ENCODE measurements at places on chromosomes 11 and 22. TPM values are rescaled to one million over a fixed set of nuclear protein-coding genes. Genes with fewer than 3 reads are reported as not detected.

DDX10 gene
- total RNA-seq, result 46.2 TPM

- no peaks in the 10 kb centered on the region for H3K36me3 ChIP-seq
- no peak overlapping the region for H3K4me3 ChIP-seq
- no peaks in the 10 kb centered on the region for H3K27me3 ChIP-seq
- no peaks in the 10 kb centered on the region for H3K4me1 ChIP-seq
- H3K27ac ChIP-seq, result no peak overlapping the region
- DNase-seq, result no peak
Measured at GRCh38 chr11:91446267-91446666, 778.4 kb upstream of the FAT3 start.

GRCh38 chr11:33689085-33689484 is 11.5 kb downstream of the C11orf91 start:
- H3K4me1 ChIP-seq, result peaks cover 10% of the 10 kb centered on the region
- no peak overlapping the region for H3K4me3 ChIP-seq
- H3K27ac ChIP-seq, result no peak overlapping the region
- no peaks in the 10 kb centered on the region for H3K27me3 ChIP-seq
- H3K36me3 ChIP-seq, result no peaks in the 10 kb centered on the region

DNA sequence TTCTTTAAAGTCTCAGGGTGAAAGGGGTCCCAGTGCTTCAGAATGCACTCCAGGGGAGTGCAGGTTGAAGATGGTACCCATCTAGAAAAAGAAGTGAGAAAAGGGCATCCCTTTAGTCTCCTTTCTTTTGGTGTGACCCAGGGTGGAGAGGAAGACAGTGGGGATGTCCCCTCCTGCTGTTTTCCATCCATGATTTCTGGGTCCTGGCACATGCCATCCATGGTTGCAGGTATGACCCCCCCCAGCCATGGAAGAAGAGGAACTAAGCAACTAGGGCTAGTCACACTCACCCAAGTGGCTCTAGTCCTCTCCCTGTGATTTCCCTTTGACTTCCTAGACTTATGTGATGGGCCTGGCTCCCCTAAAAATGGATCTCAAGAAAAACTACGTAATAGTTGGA is 15.9 kb upstream of the EI24 start:
- no peaks in the 10 kb centered on the region for H3K4me1 ChIP-seq
- H3K36me3 ChIP-seq, result peaks cover 37% of the 10 kb centered on the region
- H3K4me3 ChIP-seq, result no peak overlapping the region
- H3K27ac ChIP-seq, result no peak overlapping the region
- no peaks in the 10 kb centered on the region for H3K27me3 ChIP-seq
- DNase-seq, result no peak

DNA sequence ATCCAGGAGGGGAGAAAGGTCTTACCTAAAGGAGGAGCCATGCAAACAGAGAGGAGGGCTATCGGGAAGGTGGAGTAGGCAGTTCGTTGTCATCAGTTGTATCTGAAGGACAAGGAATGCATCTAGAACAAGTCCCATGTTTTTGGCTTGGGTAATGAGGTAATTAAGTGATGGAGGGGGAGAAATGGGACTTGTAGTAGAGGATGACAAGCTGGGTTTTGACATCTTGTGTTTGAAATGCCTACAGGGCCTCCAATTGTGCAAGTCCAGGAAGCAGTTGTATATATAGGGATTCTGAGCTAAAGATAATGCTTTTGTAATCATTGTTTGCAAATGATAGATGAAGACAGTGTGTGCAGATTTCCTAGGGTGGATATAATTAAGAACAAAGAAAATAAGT is 622.8 kb downstream of the NTM start:
- no peak overlapping the region for H3K27ac ChIP-seq
- no peak overlapping the region for H3K4me3 ChIP-seq
- no peaks in the 10 kb centered on the region for H3K27me3 ChIP-seq
- peaks cover 7% of the 10 kb centered on the region for H3K36me3 ChIP-seq

All from H9 (cell line).